ENCODE measurements at places on chromosomes 6 and 20.

GRCh38 chr6:105432797-105433196 lies 29.9 kb upstream of the PREP start:
- DNase-seq, result peak; percentile 94

DNA sequence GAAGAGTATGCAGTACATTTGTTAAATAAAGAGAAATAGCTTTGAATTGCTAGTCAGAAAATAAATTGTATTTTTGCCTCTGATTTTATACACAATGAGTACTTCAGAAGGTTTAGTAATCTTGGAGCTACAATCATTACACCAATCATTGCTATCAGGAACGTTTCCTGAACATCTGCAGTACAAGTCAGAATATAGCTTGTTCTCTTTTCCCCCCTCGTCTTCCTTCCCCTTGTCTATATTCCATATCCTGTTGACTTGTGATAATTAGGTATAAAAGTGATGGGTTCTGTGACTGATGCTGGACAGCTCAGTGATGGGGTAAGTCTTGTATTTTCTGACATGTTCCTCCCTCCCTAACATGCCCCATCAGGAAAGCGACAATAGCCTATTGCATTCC lies 94.0 kb downstream of the AHI1 start:
- no peak for DNase-seq

- DNase-seq, result no peak
Observed at GRCh38 chr6:160258346-160259142, at the start of gene SLC22A2. Gene SLC22A2 (minus strand): TSS chr6:160258821. CDS start chr6:160258757, 64 bp downstream.

GRCh38 chr6:99348288-99349170 lies 945 bp downstream of the FAXC start:
- no peak for DNase-seq

DNA sequence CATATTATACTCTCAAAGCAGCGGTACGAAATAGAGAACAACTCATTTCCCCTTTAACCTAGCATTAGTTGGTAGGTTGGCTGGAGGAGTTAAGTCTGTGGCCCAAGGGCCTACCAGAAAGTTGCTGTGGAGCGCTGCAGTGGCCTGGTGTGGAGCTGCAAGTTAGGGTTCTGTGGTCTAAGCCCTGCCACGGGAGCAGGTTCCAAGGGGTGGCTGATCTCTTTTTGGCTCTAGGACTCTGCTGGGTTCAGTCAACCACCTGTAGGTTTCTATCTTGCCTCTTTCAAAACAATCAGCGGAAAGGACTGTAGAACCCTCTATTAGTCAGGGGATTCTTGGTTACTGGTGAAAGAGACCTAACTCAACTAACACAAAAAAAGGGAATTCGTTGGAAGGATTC lies 54.5 kb upstream of the TULP4 start:
- DNase-seq, result no peak

- no peak for DNase-seq
Observed at GRCh38 chr6:69398729-69399128, 398.1 kb downstream of the LMBRD1 start.

Measured in fibroblast of upper back skin (primary cell).